ENCODE measurements at places on chromosomes 1 and 21.

GRCh38 chr1:24727501-24728216 is 17.6 kb upstream of the CLIC4 start:
- no peak for DNase-seq

- DNase-seq: no peak
These were observed 24.8 kb downstream of the GNG4 start for GRCh38 chr1:235624721-235625333.

- no peak for DNase-seq
These were observed 22.0 kb upstream of the KCTD3 start for GRCh38 chr1:215545096-215545495.

- no peak for DNase-seq
These were observed 27.0 kb upstream of the IL10 start for GRCh38 chr1:206799311-206799710.

DNA sequence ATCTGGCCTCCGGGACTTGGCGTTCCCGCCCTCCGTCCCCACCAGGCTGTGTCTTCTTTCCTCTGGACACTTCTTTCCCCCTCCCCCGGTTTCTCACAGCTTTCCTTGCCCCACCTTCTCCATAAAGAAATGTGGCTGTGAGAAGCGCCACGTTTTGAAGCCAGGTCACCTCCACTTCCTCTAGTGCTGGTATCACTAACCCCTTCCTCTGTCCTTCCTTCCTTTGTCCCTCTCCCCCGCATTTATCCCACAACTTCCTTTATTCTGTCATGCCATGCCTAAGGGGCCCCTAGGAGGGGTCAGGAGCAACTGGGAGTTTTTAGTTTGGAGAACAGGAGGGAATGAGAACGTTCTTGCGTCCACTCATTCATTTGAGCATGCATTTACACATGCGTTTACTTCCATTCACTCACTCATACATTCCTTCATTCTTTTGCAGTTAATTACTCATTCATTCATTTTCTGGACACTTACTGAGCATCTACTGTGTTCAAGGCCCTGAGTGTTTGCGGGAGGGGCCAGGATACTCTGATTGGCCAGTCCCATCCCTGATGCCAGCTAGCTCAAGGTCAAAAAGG is 5.0 kb upstream of the ACOT11 start:
- DNase-seq: no peak

GRCh38 chr21:42508371-42508770 is 5.3 kb upstream of the SLC37A1 start:
- DNase-seq: no peak

DNA sequence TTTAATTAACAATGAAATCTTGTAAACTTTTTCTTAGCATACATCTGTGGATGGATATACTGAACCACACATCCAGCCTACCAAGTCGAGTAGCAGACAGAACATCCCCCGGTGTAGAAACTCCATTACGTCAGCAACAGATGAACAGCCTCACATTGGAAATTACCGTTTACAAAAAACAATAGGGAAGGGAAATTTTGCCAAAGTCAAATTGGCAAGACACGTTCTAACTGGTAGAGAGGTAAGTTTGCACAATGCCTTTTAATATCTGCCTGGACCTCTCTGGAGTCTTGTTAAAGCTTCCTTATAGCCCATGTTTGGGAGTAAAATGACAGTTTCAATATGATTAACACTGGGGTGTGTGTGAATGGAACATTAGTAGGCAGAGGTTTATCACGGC is 51.4 kb downstream of the MARK1 start:
- no peak for DNase-seq

DNA sequence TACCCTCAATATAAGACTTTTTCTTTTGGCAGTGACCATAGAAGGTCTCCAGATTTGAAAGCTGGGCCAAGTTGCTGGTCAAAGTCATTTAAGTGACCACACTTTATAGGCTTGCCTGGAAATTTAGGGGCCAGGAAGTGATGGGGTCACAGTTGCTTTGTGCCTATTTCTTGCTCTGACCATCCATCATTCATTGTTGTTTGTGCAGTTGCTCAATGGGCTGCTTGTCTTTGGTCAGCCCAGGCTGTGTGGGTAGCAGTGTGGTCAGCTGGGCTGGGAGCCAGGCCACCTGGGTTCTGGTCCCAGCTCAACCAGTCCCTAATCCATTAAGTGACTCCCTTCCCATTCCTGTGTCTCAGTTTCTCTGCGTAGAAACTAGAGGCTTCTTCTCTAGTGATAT is 2.1 kb upstream of the OTUD7B start:
- DNase-seq: no peak

DNA sequence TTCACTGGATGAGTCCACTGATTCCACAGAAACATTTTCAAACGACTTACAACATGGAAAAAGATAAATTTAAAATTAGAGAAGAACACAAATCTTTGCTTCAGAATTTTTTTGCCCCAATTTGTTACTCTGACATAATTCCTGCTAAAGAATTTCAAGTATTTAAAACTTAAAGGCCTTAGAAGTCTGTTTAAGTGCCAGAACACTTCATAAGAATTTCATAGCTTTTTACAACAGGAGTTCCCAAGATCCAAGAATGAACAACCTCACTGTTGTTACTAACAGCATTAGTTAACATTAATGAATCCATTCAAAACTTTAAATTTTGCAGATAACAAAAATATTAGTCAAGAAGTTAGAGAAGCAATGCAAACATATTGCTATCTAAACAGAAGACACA is 31.7 kb downstream of the ARHGAP29 start:
- DNase-seq: no peak

DNA sequence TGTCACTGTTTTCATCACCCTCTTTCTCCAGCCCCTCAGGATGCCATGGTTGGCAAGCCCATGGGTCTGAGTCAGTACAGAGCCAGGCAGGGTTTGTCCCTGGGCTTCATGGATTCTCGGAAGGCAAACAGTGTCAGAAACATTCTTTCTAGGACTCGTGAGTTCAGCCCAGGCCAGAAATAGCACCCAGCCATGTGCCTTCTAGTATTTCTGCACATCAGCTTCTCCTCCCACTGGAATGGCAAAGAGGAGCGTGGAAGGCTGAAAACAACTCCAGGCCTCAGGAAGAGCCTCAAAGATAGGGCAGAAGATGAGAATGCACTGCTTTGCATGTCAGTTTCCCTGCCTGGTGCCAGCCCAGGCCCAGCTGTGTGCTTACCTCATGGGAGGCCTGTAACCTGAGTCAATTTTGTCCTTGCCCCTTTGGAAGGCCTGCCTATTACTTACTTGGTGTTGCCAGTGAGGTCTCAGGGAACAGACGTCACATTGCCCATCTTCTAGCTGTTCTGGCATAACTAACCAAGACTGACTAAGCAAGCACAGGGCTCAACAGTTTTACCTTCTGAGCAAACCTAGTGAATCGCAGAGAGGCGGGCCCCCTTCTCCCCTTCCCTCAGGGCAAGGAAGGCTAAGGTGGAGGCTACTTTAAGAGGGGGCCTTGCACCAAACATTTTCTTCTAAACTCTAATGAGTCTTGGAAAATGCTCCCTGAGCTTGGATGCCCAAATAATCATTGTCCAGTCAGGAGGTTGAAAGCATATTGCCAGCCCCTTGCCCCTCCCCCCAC is 42.4 kb downstream of the GLUL start:
- DNase-seq: no peak

GRCh38 chr1:238281418-238281817 is 390.7 kb upstream of the ZP4 start:
- no peak for DNase-seq

DNA sequence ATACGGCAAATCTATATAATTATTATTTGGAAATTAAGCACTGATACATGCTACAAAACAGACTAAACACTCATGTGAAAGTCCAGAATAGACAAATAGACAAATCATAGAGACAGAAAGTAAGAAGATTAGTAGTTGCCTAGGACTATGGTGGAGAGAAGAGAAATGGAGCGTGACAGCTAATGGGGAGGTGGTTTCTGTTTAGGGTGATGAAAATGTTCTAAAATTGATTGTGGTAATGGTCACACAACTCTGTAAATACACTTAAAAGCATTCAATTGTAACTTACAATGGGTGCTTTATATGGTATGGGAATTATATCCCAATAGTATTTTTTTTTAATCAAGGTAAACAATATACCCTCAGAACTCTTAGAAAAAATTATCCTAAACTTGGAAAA is 20.4 kb upstream of the ITLN2 start:
- DNase-seq: no peak

GRCh38 chr1:53629101-53629691 is 109.8 kb downstream of the GLIS1 start:
- DNase-seq: peak; percentile 71

DNA sequence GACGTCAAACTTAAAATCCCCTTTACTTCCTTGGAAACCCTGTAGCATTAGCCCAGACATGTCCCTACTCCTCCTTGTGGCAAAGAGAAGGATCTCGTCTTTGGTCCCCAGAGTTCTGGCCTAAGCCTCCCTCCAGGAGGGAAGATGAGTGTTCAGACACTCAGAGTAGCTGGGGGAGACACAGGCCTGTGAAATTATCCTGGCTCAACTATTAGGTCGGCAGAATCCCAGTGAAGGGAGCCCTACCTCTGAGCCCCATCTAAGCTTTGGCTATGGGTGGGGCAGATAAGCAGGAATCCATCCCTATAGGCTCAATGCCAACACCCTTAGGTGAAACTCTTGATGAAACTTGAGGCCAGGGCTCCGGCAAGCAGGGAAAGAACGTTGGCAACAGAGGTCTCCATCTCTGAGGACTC is 1.7 kb upstream of the SFN start:
- no peak for DNase-seq

GRCh38 chr1:200954434-200954833 is 59.7 kb downstream of the INAVA start:
- no peak for DNase-seq

DNA sequence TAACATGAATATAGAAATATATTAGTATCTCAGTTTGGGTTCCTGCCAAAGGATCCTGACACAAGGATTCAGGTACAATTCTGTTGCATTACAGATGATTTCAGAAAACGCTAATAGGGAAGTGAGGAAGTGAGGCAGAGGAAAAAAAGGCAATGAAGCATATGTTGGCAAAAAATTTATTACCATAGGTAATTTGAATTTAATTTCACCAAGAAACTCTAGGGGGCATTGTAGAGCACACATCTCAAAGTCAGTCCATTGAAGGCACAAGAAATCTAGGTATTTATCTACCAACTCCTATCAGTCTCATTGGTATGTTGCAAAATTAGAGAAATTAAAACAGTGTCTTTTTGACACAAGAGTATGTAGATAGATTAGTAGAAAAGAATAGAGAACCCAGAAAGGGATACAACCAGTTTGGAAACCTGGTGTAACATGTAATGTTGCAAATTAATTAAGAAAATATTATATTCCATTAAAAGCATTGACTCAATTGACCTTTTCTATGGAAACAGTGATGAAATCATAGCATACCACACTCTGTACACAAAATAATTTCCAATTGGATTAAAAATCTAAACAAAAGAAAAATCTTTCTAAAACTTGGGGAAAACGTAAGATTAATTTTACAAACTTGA is 104.9 kb upstream of the SNX7 start:
- no peak for DNase-seq

- DNase-seq: no peak
These were observed 569.5 kb downstream of the PTPRU start for GRCh38 chr1:29805896-29806160.

GRCh38 chr1:234724516-234725176 is 114.7 kb upstream of the IRF2BP2 start:
- DNase-seq: no peak

DNA sequence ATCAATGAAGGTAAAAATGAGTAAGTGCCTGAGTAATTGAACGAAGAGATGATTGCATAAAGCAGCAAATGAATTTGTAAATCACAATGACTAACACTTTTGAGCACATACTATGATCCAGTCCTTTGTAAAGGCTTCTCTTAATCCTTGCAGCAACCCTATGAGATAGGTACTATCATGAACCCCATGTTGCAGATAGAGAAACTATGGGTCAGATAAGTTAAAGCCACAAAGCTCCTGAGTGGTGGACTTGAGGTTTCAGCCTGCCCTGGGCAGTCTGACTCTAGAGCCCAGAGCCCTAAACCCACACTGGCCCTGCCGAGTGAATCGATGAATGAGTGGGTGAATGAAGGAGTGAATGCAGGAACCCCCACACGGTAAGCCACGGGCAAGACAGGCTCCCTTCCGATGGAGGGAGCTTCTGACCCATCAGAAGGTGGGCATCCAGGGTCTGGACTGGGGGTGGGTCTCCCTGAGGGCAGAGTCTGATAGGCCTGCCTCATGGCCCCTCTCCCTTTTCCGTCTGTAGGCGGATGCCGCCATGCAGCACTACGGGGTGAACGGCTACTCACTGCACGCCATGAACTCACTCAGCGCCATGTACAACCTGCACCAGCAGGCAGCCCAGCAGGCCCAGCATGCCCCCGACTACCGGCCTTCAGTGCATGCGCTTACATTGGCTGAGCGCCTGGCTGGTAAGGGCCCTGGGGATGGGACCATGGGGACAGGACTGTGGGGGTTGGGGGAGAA is 17.0 kb downstream of the DMBX1 start:
- DNase-seq: no peak

DNA sequence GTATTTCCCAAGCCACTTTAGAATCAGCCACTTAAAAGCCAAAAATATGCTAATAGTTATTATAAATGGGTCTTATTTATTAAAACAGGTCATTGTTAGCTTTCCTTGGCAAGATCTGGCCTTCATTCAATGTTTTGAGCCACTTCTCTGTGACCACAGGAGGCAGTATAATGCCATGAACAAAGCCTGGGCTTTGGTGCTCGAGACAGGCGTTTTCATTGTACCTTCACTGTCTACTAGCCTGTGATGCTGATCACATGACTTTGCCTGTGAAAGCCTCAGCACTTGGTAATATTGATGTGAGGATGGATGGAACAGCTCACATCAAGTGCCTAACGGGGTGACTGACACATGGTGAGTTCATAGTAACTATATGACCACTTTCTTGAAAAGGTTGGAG is 217.0 kb downstream of the RWDD3 start:
- DNase-seq: no peak

- DNase-seq: no peak
These were observed 103.7 kb upstream of the GNG12 start for GRCh38 chr1:67937010-67937409.

- DNase-seq: no peak
These were observed 5.1 kb downstream of the COL24A1 start for GRCh38 chr1:86151427-86151826.

GRCh38 chr1:13737398-13737797 is 37.4 kb downstream of the PRDM2 start:
- DNase-seq: no peak

- no peak for DNase-seq
These were observed 15.5 kb upstream of the IFNLR1 start for GRCh38 chr1:24202556-24202955.

- no peak for DNase-seq
These were observed 2.5 kb upstream of the TMEM201 start for GRCh38 chr1:9586147-9586766.

GRCh38 chr1:5974631-5975030 is 17.6 kb downstream of the NPHP4 start:
- no peak for DNase-seq

Data from glutamatergic neuron (in vitro differentiated cells).